ENCODE measurements at places on chromosomes 1 and 21.

GRCh38 chr1:199821029-199821779 lies 206.3 kb upstream of the NR5A2 start:
- DNase-seq, result no peak

- peak; percentile 45 for DNase-seq
Measured at GRCh38 chr1:231161667-231162296, at the start of gene TRIM67. TRIM67 (plus strand) TSS chr1:231162058; CDS start chr1:231162970, 912 bp downstream.

- no peak for DNase-seq
Measured at GRCh38 chr1:93426181-93426580, 21.7 kb upstream of the FNBP1L start.

DNA sequence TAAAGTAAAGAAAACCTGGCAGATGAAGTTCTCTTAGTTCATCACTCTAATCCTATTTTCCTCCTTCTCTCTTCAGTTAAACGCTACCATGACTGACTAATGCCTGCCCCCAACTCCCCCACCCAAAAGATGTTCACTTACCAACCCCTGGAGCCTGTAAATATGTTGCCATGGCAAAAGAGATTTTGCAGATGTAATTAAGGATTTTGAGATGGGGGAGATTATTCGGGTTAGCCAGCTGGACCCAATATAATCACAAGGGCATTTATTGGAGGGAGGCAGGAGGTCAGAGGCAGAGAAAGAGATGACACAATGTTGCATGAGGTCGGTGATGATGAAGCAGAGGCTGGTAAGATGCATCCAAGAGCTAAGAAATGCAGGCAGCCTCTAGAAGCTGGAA lies 69.3 kb upstream of the PPP2R5A start:
- no peak for DNase-seq

GRCh38 chr1:30411206-30411605 lies 312.2 kb downstream of the MATN1 start:
- DNase-seq, result no peak

DNA sequence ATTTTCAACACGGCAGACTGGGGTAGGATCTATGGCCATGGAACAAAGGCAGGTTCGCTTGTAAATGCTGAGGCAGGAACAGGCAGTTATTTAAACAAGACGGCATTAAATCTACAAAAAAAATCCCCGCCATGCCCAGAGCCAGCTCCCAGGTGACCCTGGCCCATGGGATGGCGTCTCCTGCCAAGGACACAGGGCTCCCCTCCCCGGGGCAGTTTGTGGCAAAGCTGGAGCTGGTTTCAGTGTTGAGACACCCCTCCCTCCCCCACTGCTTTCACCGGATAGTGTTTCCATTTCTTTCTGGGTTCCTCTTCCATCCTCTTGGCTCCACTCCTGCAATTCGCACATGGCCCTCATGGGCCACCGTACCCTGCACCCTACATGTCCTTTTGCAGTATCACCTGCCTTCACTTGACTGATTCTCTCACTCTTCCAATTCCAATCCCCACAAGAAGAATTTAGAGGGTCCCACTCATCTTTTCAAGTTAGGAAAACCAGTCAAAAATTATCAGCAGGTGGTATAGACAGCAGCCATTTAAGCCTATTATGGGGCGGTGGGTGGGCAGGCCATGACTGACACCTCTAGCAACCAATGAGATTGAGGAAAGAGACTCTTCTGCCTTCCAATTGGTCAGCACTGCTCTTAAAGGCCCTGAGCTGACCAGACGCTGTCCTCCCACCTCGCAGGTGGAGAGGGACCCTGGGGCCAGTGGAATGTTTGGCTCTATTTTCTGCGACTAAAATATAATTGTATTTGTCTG lies 52.0 kb downstream of the OLIG1 start:
- peak; percentile 50 for DNase-seq

GRCh38 chr1:235043234-235043633 lies 85.4 kb downstream of the TOMM20 start:
- no peak for DNase-seq

GRCh38 chr1:40183055-40183710 lies 22.0 kb downstream of the RLF start:
- DNase-seq, result no peak

DNA sequence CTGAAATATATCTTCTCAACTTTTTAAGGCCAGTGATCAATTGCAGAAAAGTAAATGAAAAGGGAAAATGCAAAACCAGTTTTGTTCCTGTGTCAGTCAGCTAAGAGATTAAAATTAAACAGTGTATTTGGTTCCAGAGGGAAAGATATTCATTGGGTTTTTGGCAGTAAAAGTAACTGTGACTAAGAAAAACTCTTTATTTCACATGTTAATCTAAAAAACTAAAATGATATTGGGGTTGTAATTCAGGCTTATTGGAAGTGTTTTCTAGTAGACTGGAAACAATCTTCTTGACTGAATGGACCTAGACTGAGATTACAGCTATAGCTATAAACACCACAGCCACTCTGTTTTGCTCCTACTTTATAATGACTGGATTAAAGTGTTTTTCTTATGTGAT lies 413.9 kb downstream of the ADGRL2 start:
- no peak for DNase-seq

- DNase-seq, result no peak
Measured at GRCh38 chr1:112618114-112618720, 724 bp downstream of the ST7L start.

GRCh38 chr1:227938276-227938675 lies 9.5 kb downstream of the WNT9A start:
- no peak for DNase-seq

- DNase-seq, result no peak
Measured at GRCh38 chr1:100622037-100622436, 84.1 kb downstream of the GPR88 start.

- no peak for DNase-seq
Measured at GRCh38 chr1:14999441-14999840, 154.1 kb upstream of the TMEM51 start.

DNA sequence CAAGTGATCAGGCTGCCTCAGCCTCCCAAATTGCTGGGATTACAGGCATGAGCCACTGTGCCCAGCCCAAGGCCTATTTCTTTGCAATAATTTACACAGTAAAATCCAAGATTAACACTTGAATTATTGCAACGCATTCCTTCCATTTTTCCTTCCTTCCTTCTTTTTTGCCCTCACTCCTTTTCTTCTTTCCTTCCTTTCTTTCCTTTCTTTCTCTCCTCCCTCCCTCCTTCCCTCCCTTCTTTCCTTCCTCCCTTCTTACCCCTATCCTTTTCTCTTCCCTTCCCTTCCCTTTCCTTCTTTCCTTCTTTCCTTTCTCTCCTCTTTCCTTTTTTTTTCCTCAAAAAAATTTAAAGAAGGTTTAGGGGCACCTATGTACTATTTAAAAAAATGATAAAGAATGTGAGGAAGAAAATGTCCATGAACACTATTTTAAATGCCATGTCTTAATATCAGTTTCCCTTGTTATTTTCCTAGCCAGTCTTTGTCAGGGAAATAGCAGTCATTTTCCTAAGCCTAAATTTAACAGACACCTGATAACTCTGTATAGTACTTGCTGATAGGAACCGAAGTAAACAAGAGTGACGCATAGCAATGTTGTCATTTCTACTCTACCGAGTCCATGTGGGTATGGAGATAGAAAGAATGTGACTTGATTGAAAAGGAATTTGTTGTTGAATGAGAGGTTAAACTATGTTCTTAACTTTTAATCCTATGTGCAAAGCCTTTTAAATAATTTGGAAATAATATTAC lies 79.8 kb upstream of the HMCN1 start:
- DNase-seq, result no peak

- no peak for DNase-seq
Measured at GRCh38 chr1:89536555-89537341, 12.1 kb downstream of the LRRC8B start.

DNA sequence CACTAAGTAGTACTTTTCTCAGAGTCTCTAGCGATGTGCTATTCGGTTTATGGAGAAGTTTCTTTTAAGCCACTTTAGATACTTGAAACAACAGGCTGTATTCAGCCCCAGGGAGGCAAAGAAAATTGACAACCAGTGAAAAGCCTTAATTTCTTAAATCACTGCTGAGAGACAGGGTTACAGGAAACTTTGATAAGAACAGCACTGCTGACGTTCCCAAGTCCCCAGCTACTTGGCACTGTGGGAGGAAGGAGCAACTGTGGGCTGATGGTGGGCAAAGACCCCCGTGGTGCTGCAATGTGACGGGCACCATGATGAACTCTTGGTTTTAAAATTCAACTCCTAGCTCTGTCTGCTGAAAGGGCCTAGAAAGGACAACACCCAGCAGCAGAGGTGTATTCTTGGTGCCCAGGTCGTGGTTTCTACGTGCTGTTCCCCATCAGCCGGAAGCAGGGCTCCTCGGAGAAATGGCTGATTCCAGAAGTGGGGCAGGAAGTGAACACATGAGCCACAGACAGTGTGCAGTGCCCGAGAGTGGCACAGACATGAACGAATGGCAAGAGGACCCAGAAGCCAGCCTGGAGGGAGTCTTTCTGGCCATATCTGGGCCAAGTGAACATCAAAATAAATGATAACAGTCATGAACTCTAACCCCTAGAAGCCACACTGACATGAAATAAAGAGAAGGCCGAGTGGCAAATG lies 5.3 kb downstream of the PTTG1IP start:
- no peak for DNase-seq

DNA sequence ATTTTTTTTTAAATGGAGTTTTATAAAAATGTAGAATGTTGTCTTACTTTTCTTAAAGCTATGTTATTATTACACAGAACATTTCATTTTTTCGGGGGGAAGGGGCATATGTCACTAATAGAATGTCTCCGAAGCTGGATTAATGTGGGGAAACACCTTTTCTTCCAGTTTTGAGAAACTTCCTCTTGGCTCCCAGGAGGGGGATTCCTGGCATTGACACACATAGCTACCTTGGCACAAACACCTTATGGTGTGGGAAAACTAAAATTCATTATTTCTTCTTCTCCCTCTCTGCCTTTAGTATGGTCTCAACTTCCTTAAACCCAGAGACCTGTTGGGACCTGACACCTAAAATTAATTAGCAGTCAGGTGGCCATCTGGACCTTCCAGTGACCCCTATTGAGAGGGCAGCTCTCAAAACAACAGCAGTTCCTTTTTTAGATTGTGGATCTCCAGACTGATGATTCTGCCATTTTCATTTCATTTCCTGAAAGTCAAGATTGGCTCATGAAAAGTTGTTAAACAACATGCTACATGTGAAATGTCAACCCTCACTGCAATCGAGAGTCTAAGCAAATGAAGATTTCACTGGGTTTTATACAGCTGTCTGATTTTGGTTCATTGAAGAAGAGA lies 70.1 kb upstream of the EDEM3 start:
- DNase-seq, result no peak

DNA sequence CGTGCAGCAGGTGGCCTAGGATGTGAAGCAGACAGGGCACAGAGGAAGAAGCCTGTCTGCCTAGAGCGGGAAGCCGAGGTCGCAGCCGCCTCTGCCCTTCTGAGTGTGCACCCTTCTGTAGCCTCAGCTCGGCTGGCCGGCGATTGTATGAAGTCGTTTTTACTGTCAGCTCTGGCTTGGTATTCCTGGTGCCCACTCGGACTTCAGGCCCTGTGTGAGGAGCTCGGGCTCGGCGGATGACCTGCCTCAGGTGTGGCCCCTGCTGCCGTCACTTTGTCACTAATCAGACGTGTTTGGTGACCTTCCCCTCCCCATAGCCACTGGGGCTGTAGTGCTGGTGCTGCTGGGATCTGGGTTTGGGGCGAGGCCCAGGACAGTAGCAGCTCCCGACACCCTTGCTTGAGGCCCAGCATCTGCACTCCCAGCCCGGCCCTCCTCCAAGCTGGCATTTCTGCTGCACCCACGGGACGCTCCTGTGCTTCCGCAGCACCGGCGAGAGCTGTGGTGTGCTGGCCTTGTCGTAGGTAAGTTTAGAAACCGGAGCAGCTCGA lies 18.1 kb downstream of the SLX9 start:
- no peak for DNase-seq
